ENCODE measurements at places on chromosomes 12 and 14.
A peak's percentile ranks its signal among the peaks of the same experiment; 100 is the strongest.

- DNase-seq = no peak
These were observed 20.5 kb downstream of the RAP1B start for GRCh38 chr12:68631227-68631626.

- no peak for DNase-seq
These were observed 594.7 kb downstream of the CCER1 start for GRCh38 chr12:90360300-90360699.

- DNase-seq = peak; percentile 18
These were observed 11.8 kb downstream of the COPS7A start for GRCh38 chr12:6735448-6736191.

DNA sequence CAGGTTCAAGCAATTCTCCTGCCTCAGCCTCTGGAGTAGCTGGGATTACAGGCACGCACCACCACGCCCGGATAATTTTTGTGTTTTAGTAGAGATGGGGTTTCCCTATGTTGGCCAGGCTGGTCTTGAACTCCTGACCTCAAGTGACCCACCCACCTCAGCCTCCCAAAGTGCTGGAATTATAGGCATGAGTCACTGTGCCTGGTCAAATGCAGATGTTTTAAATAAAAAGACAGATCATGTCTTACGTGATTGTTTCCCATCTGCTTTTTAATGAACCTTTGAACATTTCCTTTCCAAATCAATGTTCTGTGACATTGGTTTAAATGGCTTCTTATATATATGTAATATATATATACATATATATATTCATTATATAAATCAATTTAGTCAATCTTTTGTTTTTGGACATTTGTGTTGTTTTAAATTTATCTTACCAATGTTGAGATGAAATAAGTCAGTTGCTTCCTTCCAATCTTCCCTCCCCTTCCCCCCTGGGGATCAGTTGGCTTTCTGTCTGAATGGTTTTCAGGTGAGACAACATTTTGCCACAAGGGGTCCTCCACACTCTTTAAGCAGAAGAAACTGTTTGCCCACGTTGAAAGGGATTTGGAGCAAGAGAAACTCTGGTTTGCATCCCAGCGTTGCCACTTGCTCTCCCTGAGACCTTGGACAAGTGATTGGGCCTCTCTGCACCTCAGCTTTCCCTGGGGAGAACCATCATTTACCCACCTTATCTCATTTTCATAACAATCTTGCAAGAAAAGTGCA is 47.6 kb upstream of the RBM19 start:
- DNase-seq = no peak

GRCh38 chr12:99709116-99709515 is 61.6 kb downstream of the GARIN6 start:
- no peak for DNase-seq

- no peak for DNase-seq
These were observed 344.5 kb downstream of the ZFP36L1 start for GRCh38 chr14:68448252-68448902.

DNA sequence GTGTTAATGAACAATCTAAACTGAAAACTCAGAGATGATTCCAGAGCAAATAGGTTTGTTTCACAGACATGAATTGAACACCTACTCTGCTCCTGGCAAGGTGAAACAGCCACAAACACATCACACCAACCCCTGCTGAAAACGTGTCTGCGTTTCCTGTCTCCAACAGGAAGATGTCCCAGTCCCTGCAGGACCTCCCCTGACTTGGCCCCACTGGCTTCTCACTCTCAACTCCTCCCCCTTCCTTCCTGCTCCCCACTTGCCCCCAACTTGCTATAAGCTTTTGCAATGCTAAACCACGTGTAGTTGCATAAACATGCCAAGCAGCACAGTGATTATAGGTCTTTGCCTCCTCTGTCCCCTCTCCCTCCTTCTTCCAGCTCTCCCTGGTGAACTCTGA is 567.6 kb downstream of the BCL11B start:
- peak; percentile 15 for DNase-seq

DNA sequence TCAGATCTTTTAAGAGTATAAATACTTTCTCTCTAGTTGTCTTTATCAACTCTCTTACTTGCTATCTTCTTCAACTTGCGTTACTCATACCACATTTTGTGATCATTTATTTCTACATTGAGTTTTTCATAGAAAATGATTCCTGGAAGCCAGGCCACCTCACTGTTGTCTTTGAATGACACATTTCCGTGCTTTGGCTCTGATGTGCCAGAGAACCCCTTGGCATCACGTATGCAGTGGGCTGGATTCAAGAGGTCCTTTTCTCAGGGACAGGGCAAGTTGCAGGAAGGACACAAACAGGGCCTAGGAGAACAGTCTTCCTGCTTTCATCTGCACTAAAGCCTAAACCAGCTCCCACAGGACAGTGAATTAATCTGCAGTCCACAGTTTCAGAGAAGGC is 70.3 kb upstream of the PYGL start:
- no peak for DNase-seq

- DNase-seq = no peak
These were observed 332.6 kb upstream of the SFSWAP start for GRCh38 chr12:131378176-131378842.

- DNase-seq = no peak
These were observed 5.9 kb downstream of the TOMM20L start for GRCh38 chr14:58401587-58401986.

GRCh38 chr14:54348001-54348611 is 48.7 kb upstream of the CDKN3 start:
- DNase-seq = no peak

- DNase-seq = no peak
These were observed 58.5 kb upstream of the PRICKLE1 start for GRCh38 chr12:42648061-42648460.

DNA sequence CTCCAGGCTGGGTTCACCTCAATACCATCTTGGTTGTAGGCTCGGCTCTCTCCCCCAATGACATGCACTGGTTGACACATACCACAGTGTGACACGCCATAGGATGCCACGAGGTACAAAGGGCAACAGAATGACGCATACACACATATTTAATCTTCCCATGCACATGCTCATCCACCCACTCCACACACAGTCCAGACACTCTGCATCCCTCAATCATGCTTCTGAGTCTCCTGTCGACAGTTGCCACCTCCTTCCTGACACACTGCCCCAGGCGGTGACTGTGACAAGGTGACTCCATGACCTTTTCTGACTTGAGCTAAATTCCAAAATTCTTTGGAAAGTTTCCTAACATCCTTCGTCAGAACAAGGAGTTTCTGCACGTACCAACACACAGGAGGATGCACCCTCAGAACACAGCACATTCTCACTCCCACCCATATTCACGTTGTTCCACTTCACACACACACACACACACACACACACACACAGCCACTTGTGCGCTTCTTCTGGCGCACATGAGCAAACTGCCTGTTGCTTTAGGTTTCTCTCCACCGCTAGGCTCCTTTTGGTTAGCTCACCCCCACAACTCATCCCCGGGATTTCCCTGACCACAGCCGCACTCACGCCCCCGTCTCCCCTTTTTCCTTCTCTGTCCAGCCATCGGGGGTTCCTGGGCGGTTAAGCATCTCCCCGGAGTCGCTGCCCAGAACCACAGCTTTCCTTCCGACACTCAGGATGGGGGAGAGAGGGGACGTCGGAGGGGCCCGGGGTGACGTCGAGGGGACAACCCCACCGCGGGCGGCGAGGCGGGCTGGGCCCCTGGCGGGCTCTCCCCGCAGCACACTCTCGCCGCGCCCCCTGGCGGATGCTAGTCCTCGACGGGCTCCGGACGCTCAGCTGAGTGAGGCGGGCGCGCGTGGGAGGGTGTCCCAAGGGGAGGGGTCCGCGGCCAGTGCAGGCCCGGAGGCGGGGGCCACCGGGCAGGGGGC is 536 bp upstream of the WNT1 start:
- DNase-seq = peak; percentile 70

DNA sequence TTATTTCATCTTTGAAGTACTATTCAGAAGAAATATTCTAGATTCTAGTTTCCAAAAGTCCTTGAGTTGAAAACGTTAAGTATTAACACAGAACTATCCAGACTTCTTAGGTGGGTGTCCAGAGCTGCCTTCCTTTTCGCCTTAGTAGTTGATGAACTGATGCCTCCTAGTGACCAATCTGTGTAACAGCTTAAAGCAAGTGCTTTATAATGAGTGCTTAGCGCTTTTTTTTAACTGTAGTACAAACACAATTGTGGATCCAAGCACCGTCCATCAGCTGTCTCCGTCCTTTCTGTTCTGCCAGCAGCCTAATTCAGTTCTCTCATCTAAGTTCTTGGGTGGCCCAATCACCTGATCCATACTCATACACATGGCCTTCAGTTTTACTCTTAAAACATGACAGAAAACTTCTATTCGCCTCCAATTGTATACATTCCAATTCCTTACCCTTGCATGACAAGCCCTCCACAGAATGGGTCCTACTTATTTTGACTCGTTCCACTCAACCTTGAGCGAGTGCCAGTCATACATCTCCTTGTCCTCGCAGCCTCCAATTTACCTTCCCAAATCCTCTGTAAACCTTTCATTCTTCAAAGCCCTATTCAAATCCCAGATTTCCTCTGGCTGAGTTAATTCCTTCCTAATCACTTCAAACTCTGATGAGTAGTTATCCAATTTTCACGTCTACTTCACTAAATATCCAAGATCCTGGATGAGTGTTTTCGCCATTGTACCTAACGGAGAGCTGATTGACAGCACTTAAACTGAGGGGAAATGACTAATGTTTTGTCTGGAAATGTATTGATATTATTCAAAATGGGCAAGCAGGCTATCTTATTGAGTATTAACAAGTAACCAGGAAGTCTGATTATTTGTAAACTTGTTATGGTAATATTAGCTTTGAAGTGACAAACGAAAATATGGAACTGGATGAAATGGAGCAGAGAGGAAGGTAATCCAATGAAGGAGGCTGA is 5.8 kb upstream of the PHLDA1 start:
- DNase-seq = no peak

- no peak for DNase-seq
These were observed 1.1 kb upstream of the RHOF start for GRCh38 chr12:121794534-121795033.

- no peak for DNase-seq
These were observed 22.3 kb upstream of the HECTD1 start for GRCh38 chr14:31229638-31230572.
